ENCODE measurements at places on chromosomes 5 and 9. TPM values are rescaled to one million over a fixed set of nuclear protein-coding genes. Genes with fewer than 3 reads are reported as not detected.
A peak's percentile ranks its signal among the peaks of the same experiment; 100 is the strongest.

DNA sequence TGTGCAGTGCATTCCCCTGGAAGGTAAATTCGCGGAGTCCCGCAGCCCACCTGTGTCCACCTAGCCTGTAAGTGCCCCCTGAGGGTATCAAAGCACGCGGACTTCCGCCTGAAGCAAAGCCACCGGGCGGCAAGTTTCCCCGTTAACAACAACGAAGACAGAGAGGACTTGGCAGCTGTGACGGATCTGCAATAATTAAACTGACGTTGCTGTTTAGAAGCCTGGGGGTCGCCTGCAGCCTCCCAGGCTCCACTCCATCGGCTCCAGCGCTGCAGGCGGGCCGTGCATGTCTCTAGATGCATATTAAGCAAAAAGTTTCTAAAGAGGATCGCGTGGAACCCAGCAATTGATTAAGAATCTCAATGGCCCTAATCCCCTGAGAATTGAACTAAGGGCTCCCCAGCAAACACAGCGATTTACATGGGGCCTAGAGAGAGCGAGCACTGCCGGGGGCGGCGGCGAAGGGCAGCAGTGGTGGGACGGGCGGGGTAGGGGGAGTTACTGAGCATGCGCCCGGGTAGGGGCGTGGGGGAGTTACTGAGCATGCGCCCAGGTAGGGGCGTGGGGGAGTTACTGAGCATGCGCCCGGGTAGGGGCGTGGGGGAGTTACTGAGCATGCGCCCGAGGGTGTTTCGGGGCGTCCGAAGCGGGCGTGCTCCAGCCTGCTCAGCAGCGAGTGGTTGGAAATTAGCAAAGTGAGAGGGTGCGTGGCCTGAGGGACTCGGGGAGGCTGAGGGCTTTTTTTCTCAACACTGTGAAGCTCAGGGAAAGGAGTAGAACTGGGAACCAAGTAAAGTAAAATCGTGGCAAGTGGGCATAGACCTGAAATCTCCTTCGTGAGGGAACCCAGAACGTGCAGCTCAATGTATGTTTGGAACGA is 255.2 kb downstream of the DOCK8 start:
- H3K4me1 ChIP-seq = peaks cover 25% of the 10 kb centered on the region
- H3K36me3 ChIP-seq = no peaks in the 10 kb centered on the region
- no peaks in the 10 kb centered on the region for H3K27me3 ChIP-seq
- DNase-seq = peak; percentile 95

DNA sequence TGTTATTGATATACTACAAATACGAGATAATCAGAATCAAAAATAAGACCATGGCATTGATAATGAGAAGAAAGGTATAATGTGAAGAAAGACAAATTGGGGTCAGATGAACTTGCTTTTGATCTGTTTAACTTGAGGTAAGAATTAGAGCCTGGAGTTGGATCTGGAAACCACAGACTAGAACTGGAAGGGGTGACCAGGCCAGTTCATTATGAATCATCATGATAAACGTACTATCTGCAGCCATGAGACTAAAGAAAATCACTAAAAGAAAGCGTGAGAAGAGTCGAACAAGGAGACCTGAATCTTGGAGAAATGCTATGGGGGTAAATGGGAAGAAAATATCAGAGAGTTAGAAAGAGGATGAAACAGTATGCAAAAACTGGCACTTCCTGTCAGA is 967.5 kb downstream of the NR2F1-AS1 start:
- no peak overlapping the region for H3K27ac ChIP-seq
- no peaks in the 10 kb centered on the region for H3K36me3 ChIP-seq
- DNase-seq = no peak
- no peaks in the 10 kb centered on the region for H3K27me3 ChIP-seq
- H3K4me1 ChIP-seq = no peaks in the 10 kb centered on the region

- H3K4me1 ChIP-seq = no peaks in the 10 kb centered on the region
- H3K4me3 ChIP-seq = no peak overlapping the region
- DNase-seq = no peak
- H3K27ac ChIP-seq = no peak overlapping the region
- no peaks in the 10 kb centered on the region for H3K27me3 ChIP-seq
These were observed 1273.0 kb downstream of the EFNA5 start for GRCh38 chr5:106397700-106398099.

DNA sequence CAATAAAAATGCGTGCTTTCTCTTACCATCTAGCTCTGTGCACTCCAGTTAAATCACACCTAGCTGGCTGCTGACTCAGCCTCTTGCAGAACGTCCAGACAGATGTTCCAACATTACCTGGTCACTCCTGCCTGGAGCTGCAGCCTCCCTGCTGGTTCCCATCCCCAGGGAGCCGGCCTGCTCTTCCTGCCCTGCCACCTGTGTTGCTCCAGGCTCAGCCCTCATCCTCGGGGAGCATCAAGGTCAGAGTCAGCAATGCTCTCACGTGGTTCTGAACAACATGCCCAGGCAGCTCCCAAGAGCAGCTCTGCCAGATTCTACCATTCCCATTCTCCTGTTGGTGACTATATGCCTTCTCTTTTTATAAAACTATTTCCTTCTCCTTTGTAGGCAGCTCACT is 81.3 kb downstream of the GADD45G start:
- no peak for DNase-seq
- peaks cover 3% of the 10 kb centered on the region for H3K4me1 ChIP-seq
- H3K4me3 ChIP-seq = no peak overlapping the region
- H3K36me3 ChIP-seq = no peaks in the 10 kb centered on the region
- H3K27me3 ChIP-seq = no peaks in the 10 kb centered on the region
- H3K27ac ChIP-seq = no peak overlapping the region

GRCh38 chr5:91059409-91059808 is 323.7 kb downstream of the ARRDC3 start:
- no peak overlapping the region for H3K4me3 ChIP-seq
- H3K4me1 ChIP-seq = peaks cover 32% of the 10 kb centered on the region
- no peaks in the 10 kb centered on the region for H3K36me3 ChIP-seq
- no peak for DNase-seq

DNA sequence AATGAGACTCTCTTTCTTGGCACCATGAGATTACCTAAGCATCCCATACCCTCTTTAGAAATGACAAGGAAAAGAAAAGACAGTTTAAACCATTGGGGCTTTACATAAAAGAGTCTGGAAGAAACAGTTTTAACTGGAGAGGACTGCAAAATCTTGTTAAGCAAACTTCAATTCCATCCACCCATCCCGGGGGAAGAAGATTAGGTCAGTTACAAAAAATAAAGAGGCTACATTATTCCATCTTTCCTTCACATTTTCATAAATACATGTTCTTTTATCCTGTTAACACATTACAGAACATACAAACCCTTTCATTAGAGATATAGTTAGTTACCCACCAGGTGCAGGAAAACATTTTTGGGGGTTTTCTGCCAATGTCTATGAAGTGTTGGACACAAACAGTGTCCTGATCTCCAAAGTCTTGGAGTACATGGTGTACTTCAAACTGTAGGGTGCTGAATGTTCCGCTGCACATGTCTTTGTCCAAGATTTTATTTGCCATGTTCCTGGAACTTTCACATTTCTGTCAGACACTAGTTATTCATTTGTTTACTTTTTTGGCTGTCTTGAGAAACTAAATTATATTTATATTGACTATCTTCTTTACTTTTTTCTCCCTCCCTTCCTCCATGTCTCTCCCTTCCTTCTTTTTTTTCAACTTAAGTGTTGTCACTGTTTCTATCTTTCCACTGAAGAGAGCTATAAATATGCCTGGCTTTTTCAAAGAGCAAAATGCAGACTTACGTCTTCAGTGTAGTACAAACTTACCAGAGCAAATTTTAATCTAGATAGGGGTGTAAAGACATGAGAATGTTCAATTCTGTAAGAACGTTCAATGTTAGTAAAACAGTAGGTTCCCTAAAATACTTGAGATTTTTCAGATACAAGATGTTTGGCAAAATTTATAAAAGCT is 410.9 kb upstream of the PRR16 start:
- DNase-seq = no peak

GRCh38 chr5:85375525-85375924 is 990.8 kb upstream of the EDIL3 start:
- no peak overlapping the region for H3K27ac ChIP-seq
- H3K36me3 ChIP-seq = no peaks in the 10 kb centered on the region
- no peaks in the 10 kb centered on the region for H3K27me3 ChIP-seq
- DNase-seq = no peak
- no peaks in the 10 kb centered on the region for H3K4me1 ChIP-seq

DNA sequence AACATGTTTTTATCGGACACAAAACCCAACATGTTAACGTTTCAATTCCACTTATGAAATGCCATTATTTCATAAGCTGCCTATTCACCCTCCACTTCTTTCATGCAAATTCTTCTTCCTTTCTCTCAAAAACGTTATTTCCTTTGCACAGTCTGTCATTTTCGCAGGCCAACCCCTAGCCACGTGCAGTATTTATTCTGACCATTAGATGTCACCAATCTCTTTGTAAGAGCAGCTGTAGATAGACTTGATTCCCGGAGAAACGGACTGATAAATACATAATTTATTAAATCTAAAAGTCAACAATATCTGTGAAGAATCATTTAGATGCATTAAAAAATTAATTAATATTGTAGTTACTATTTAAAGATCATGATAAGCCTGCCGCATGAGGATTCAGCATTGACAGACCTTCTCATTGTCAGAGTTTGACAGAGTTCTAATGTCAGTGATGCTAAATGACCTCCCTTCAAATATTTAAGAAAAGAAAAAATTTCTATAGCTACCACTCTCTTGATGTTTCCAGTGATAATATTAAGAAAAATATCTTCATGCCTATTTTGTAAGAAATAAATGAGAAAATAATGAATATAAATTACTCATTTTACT is 933.6 kb downstream of the CDH12 start:
- no peak overlapping the region for H3K27ac ChIP-seq
- no peaks in the 10 kb centered on the region for H3K27me3 ChIP-seq
- H3K4me1 ChIP-seq = no peaks in the 10 kb centered on the region
- DNase-seq = no peak
- no peaks in the 10 kb centered on the region for H3K36me3 ChIP-seq
- H3K4me3 ChIP-seq = no peak overlapping the region

GRCh38 chr9:98860871-98861293 is 53.4 kb downstream of the GALNT12 start:
- no peaks in the 10 kb centered on the region for H3K27me3 ChIP-seq
- H3K4me3 ChIP-seq = no peak overlapping the region
- no peaks in the 10 kb centered on the region for H3K36me3 ChIP-seq

- DNase-seq = no peak
- H3K36me3 ChIP-seq = peaks cover 82% of the 10 kb centered on the region
- peaks cover 3% of the 10 kb centered on the region for H3K4me1 ChIP-seq
- no peaks in the 10 kb centered on the region for H3K27me3 ChIP-seq
- no peak overlapping the region for H3K27ac ChIP-seq
These were observed 40.1 kb downstream of the PRRT1B start for GRCh38 chr9:131585375-131585774.

- no peak overlapping the region for H3K27ac ChIP-seq
- H3K27me3 ChIP-seq = no peaks in the 10 kb centered on the region
- no peaks in the 10 kb centered on the region for H3K36me3 ChIP-seq
- no peak for DNase-seq
- H3K4me3 ChIP-seq = no peak overlapping the region
These were observed 610.0 kb downstream of the MAT2B start for GRCh38 chr5:164115420-164115819.

- DNase-seq = no peak
- peaks cover 39% of the 10 kb centered on the region for H3K4me1 ChIP-seq
- no peak overlapping the region for H3K4me3 ChIP-seq
- H3K27me3 ChIP-seq = no peaks in the 10 kb centered on the region
These were observed 8.6 kb downstream of the KLHL9 start for GRCh38 chr9:21326526-21327139.

GRCh38 chr9:72949918-72950325 is 2.9 kb downstream of the ALDH1A1 start:
- no peaks in the 10 kb centered on the region for H3K27me3 ChIP-seq
- peaks cover 36% of the 10 kb centered on the region for H3K4me1 ChIP-seq
- H3K27ac ChIP-seq = no peak overlapping the region
- no peak for DNase-seq
- H3K36me3 ChIP-seq = no peaks in the 10 kb centered on the region
- H3K4me3 ChIP-seq = peak overlapping the region; percentile 49

GRCh38 chr9:133509179-133510083 is 15.3 kb downstream of the MYMK start:
- H3K4me1 ChIP-seq = peaks cover 20% of the 10 kb centered on the region
- H3K27ac ChIP-seq = peak overlapping the region; percentile 36
- DNase-seq = no peak

- no peak for DNase-seq
- H3K36me3 ChIP-seq = no peaks in the 10 kb centered on the region
- no peaks in the 10 kb centered on the region for H3K27me3 ChIP-seq
- no peaks in the 10 kb centered on the region for H3K4me1 ChIP-seq
- H3K27ac ChIP-seq = no peak overlapping the region
These were observed 97.9 kb downstream of the ZNF618 start for GRCh38 chr9:113973963-113974413.

RACK1 gene
- 1,155 TPM for total RNA-seq

LRRC70 gene
- total RNA-seq = 2.4 TPM

SPIN1 gene
- total RNA-seq = 69.2 TPM

DRD1 gene
- 0.58 TPM for total RNA-seq

OBP2B gene
- not detected for total RNA-seq

GMCL2 gene
- not detected for total RNA-seq

UGT3A1 gene
- not detected for total RNA-seq

SHISAL2B gene
- total RNA-seq = not detected

NPR3 gene
- 87.2 TPM for total RNA-seq

LCN12 gene
- 2.6 TPM for total RNA-seq
